Astrocyte of the spinal cord (primary cell): ENCODE measurements at places on chromosomes 4 and X.

DNA sequence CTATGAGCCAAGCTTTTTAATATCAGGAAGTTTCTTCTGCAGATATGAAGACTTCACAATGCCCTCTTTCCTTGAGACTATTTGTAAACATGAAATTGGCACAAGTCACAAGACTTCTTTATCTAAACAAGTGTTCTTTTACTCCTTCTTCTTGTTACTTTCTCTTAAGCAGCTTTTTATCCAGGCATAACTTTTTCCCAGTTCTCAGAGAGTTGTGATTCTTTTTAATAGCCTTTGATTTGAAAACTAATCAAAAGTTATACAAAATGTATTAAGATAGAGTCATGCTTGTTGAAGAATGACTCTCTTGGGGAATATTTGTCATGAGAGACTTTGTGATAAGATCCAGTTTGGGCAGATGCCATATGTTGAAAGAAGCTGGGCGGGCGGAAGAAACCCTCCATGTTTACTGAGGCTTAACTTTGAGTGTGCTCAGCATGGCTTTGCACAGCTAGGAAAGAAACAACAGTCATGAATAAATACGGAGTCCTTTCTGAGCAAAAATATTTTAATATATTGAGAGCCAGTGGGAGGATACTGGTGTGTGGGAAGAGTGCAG is 39.3 kb downstream of the SYTL5 start:
- no peak for DNase-seq

DNA sequence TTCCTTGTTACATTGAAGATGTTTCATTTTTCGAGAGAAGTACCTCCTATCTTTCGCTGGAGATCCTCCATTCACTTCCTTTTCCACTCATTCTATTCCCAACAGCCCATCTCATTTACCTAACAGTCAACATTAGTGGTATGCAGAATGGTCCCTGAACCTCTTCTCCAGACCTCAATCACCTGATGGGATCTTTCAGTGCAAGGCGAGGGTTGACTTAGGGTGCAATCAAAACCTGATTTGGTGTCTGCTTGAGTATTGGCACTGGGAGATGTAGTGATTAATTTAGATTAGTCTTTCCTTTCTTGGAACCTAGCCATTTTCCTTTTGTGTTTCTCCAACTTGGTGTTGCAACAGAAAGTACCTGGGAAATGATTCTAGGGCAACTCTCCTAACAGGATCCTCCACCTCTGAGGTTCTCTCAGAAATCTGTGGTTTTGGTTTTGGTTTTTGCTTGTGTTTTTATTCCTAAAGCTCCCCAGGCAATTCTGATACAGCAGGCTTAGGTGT is 18.4 kb downstream of the DDX3X start:
- DNase-seq: no peak

GRCh38 chrX:111649638-111650037 is 31.3 kb upstream of the ALG13 start:
- DNase-seq: no peak

DNA sequence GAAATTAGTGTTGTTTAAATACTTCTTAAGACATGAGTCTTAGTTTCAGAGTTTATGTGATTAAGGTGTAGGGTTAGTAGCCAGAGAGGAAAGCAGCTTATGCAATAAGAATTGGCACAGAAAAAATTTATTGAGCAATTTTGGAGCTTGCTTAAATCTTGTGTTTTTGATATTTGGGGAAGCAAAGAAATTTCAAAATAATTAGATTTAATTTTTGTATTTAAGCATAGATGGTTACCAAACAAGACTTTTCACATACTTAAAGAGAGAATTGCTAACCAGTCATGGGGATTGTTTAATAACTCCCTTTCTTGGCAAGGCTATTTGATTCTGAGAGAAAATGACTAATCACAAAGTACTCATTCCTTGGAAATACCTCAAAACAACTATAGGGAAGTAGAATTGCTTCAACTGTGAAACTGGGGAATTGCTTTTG is 202.0 kb upstream of the GRID2 start:
- peak; percentile 76 for DNase-seq

DNA sequence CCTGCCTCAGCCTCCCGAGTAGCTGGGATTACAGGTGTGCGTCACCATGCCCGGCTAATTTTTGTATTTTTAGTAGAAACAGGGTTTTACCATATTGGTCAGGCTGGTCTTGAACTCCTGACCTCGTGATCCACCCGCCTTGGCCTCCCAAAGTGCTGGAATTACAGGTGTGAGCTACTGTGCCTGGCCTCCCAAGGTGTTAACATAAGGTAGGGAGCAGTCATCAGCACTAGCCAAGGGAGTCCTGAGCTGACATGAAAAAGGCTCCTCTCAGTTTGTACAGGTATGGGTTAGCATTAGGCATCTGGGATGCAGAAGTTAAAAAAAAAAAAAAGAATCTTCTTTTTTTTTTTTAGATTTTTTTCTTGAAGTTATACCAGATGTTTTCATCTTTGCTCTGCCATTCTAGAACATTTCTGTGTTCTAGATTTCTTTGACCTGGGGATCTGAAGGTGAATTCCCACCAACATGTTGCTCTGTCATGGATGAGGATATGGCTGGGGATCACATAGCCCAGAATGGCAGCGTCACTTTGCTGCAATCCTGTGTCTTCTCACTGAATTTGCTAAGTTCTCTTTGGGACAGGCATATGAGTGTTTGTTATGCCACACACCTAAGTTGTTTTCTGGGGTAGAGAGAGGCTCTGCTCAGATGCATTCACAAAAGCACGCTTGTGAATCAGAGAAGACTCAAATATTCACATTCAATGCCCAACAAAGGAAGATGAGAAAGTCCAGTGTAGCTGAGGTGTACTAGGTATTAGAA is 24.4 kb upstream of the PLA2G12A start:
- DNase-seq: no peak

GRCh38 chrX:136347706-136348105 is 46.9 kb downstream of the ADGRG4 start:
- DNase-seq: no peak

DNA sequence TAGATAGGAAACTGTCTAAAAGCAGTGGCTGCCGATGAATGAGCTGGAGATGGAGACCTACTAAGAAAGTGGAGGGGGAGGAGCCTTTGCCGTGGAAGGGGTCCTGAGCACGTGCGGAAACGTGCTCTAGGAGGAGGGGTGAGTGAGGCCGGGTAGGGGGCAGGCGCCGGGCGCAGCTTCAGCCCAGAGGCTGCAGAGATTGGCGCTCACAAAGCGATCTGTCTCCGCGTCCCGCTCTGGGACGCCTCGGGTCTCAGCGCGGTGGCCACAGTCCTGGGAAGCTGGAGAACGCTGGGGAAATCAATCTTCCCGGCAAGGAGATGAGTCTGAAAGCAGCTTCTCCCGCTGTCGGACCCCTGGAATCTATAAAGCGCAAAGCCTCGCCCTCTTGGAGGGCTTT is 444 bp upstream of the ARHGAP6 start:
- peak; percentile 15 for DNase-seq

DNA sequence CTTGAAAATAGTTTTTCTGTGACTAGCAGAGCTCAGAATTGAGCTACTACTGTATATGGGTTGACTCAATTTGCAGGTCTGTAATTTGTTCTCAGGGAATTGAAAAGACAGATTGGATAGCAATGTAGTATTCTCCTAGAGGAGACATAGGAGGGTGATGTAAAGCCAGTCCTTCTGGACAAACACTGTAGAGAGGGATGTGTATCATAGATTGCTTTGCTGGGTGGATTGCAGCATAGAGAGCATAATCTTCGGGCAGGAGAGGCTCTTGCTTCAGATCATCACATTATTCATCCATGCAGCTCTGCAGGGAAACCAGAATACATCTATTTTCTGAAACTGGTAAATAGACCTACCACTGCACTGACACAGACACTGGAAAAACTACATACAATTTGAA is 1110.5 kb downstream of the RAPGEF2 start:
- DNase-seq: no peak

GRCh38 chr4:7842384-7843279 is 97.0 kb downstream of the AFAP1 start:
- DNase-seq: peak; percentile 98

GRCh38 chr4:14303856-14304255 is 676.3 kb upstream of the BOD1L1 start:
- no peak for DNase-seq

DNA sequence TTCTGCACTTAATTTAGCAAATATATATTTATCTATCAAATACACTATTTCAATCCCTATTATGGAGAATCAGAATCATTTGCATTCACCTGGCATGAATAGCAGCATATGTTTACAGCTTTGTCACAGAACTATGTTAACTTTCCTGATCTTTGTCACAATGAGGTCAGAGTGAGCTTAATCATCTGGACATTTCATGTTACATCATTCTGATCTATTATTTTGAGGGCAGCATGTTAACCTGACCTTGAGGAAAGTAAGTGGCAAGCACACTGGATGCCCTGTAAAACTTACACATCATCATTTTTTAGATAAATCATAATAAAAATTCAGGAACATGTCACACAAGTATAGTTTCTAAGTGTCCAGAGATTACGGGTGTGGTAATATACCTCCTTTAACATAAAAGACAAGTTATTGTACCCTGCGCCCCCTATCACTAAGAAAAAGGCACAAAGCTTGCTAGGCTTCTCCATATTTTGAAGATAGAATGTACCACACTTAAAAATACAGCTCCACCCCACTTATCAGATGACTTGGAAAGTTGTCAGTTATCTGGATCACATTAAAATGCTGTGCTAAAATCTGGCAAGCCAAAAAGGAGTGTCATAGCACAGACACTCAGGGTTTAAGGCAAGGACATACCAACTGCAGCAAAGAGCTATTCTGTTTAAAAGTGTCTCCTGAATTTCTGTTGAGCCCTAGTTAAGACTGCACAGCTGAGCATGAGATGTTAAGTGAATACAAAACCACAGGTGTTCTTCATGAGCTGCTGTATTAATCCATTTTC is 182.7 kb upstream of the FAT4 start:
- no peak for DNase-seq

GRCh38 chr4:139247241-139247640 is 32.8 kb downstream of the MGARP start:
- peak; percentile 33 for DNase-seq

DNA sequence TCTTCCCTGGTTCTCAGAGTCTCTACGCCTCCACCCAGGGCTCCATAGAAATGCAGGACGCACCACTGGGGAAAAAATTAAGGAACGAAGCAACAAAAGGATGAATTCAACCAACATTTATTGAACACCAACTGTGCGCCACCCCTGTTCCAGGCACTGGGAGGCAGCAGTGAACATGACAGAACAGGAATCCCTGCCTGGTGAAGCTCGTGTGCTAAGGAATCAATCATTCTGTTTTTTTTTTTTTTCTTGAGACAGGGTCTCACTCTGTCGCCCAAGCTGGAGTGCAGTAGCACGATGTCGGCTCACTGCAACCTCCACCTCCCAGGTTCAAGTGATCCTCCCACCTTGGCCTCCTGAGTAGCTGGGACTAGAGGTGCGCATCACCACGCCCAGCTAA is 1.9 kb upstream of the FTSJ1 start:
- no peak for DNase-seq

DNA sequence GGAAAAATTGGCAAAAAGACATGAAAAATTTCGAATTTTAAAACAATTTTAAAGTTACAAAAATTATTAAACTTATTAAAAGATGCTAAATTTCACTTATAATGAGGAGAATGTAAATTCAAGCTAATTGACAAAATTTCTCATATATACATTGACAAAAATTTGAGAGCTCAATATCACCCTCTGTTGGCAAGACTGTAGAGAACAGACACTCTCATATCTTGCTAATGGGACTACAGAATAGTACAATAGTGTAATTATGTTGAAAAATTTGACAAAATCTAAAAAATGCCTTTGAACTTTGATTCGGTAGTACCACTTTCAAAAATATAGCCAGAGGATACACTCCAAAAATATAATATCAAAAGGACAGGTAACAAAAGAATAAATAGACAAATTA is 29.8 kb downstream of the DCAF8L2 start:
- no peak for DNase-seq

GRCh38 chr4:112315446-112315845 is 18.3 kb downstream of the ALPK1 start:
- DNase-seq: no peak

- peak; percentile 29 for DNase-seq
Observed at GRCh38 chr4:76703676-76704075, 194.3 kb downstream of the SOWAHB start.
